EH (cell line): ENCODE measurements at places on chromosomes 2 and 18.

DNA sequence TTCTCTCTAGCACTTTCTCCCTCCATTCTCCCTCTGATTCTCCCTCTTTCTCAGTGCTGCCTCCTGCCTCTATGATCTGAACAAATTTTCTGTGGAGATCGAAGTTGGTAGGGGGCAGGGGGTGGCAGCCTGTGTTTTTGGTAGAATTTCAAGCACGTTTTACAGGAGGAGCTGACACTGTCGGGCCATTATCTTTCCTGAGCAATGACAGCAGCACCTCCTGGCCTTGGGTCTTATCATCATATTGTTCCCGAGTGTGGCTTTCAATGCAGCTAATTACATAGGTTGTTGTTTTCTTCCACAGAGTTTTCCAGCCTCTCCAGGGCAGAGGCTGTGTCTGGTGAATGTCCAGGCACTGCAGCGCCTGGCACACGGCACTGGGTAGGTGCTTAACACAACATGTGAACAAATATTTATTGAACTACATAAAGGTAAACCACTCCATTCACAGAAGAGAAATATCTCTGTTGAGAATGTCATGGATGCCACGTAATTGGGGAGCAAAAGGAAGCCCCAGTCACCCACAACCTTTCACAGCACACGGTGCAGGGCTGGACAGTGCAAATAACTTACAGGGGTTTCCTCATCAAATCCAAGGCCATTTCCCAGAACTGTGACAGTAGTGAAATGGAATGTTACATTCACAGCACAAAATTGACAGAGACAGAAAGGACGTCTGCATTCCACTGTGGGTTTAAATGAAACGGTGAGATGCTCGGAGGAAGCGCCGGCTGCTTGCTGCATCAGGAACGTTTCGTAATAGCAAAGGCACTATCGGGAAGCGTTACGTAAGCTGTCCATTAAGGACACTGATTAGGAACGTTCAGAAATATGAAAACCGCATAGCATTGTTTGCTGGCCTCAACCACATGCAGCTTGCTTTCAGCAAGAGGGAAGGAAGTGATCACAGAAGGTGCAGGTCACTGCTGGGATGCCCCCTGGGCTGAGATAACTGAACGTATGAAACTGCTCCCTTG, 6.5 kb upstream of the KCNG2 start:
- peak; percentile 99 for DNase-seq

DNA sequence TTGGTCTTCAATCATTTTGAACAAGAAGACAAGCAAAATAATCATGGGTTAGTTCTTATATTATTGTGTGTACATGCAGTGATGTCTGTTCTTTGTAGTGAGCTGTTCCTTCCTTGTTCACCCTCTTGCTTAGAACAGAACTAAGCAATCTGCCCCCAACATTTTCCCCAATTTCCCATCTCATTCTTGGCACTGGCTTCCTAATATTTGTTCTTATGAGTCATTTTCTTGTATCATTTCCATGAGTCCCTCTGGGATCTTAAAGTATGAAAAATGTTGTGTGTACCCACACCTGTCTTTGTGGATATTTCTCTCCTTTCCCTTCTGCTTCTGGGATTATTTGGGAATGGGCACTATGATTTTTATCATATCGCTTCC, 3.5 kb upstream of the IL1B start:
- DNase-seq = peak; percentile 42

DNA sequence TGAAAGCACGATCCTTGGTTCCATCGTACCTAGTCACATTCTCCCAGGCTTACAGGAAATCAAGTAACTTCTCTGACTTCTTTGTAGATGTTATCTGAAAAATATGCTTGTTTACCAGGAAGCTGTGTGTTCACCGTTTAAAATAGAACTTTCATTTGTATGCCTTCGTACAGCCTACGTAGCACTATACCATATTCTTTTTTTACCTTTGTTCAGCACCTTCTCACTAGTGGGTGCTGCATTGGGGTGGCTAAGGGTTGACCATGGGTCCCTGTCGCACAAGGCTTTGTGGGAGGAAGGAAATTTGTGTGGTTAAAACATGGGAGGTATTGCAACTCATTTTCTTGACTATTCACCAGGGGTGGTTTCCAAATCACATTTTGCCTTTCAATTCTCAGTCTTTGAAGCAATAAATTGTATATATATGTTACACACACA, 16.6 kb downstream of the MALT1 start:
- no peak for DNase-seq

DNA sequence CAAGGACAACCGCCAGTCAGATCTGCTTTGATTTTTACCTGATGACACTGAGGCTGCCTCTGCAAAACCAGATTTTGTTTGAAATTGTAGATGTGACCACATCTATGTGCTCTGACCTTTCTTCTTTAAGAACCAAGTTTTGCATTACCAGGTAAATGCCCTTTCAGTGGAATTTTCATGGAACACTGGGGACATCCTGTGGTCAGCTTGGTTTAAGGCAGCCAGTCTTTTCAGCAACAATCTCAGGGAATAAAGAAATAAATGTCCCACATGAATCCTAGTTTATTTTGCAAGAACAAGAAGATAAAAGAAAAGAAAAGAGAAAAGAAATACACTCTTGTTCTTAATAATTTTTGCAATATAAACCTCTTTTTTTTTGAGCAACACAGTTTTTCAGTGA, 90.6 kb downstream of the POU3F3 start:
- DNase-seq = peak; percentile 1

- no peak for DNase-seq
Measured at GRCh38 chr2:230162981-230163380, 56.8 kb downstream of the SP110 start.

DNA sequence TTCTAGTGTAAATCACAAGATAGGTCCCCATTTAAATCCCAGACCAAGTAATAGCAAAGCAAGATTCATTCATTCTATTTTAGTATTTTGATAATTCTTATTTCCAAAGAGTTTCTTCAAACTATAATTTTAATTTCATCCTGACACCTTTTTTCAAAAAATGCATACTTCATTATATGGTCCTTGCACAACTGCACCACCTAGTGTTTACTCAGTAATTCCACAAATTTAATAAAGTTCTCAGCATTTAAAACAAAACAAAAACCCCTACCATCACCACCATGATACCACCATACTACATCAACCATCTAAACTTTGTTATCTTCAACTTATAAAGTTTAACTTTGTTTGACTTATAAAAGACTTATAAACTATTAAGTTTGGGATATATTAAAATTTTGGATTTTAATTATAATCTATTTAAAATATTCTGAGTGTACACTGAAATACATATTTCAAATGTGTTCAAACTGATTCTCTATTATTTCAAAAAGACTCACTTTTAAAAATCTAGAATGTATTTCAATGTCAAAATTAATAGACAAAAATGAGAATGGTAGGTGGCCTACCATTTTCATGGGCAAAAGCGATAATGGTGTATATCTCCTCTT, 44.2 kb downstream of the WDPCP start:
- DNase-seq = peak; percentile 18

- DNase-seq = no peak
Measured at GRCh38 chr2:212271583-212271982, 267.0 kb downstream of the ERBB4 start.
